Myometrial cell (primary cell): ENCODE measurements at places on chromosomes 5 and 9. TPM values are rescaled to one million over a fixed set of nuclear protein-coding genes. Genes with fewer than 3 reads are reported as not detected.

Gene UTP15
- 10.1 and 12.1 TPM in 2 replicates for total RNA-seq

Gene IL3
- total RNA-seq: not detected in 2 replicates

Gene LHX3
- not detected in 2 replicates for total RNA-seq

Gene PPIC
- 37.5 and 39.9 TPM in 2 replicates for total RNA-seq

Gene PCDHB6
- total RNA-seq: not detected in 2 replicates

Gene C5orf58
- total RNA-seq: not detected in 2 replicates

Gene RGS7BP
- not detected in 2 replicates for total RNA-seq

Gene MED7
- total RNA-seq: 12.4 and 18.2 TPM in 2 replicates
